ENCODE measurements at places on chromosomes 1 and 21. TPM values are rescaled to one million over a fixed set of nuclear protein-coding genes. Genes with fewer than 3 reads are reported as not detected.
A peak's percentile ranks its signal among the peaks of the same experiment; 100 is the strongest.

The RHD gene
- total RNA-seq, result not detected

GRCh38 chr1:31348449-31348848, 24.4 kb downstream of the FABP3 start:
- H3K27me3 ChIP-seq, result no peaks in the 10 kb centered on the region
- no peak overlapping the region for H3K27ac ChIP-seq
- no peak overlapping the region for H3K4me3 ChIP-seq
- H3K4me1 ChIP-seq, result no peaks in the 10 kb centered on the region
- DNase-seq, result peak; percentile 57

DNA sequence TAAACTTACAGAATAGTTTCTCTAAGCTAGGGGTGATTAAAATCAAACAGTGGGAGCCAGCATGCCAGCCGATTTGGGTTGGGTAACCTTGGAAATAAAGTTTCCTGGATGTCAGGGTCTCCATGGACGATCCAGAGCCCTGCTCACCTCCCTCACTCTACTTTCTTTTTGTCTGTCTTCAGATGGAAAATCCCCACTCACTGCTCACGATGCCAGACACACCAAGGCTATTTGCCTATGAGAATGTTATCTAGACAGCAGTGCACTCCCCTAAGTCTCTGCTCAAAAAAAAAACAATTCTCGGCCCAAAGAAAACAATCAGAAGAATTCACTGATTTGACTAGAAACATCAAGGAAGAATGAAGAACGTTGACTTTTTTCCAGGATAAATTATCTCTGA, 13.9 kb downstream of the SLAMF7 start:
- no peak overlapping the region for H3K4me3 ChIP-seq
- H3K36me3 ChIP-seq, result no peaks in the 10 kb centered on the region
- no peak overlapping the region for H3K27ac ChIP-seq
- no peaks in the 10 kb centered on the region for H3K27me3 ChIP-seq
- no peaks in the 10 kb centered on the region for H3K4me1 ChIP-seq

DNA sequence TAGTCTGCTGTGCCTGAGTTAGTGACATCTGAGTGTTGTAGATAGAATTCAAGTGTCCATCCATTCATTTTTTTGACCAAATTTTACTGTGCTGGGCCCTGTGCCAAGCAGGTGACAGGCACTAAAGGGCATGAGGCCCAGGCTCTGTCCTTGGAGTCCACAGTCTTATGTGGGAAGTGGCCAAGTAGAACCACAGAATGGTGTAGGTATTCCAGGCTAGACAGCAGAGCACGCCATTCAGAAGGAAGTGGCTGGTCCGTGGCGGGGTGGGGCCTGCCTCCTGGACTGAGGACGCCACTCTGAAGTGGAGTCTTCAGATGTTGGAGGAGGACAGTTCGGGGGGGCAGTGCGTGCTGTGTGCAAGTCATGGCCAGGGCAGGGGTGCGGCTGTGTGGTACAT, 68.9 kb upstream of the ACTL8 start:
- H3K4me3 ChIP-seq, result no peak overlapping the region
- H3K27me3 ChIP-seq, result no peaks in the 10 kb centered on the region
- H3K36me3 ChIP-seq, result peaks cover 15% of the 10 kb centered on the region
- H3K4me1 ChIP-seq, result no peaks in the 10 kb centered on the region
- H3K27ac ChIP-seq, result no peak overlapping the region

- DNase-seq, result no peak
- H3K27me3 ChIP-seq, result no peaks in the 10 kb centered on the region
- no peaks in the 10 kb centered on the region for H3K36me3 ChIP-seq
- H3K4me1 ChIP-seq, result no peaks in the 10 kb centered on the region
Measured at GRCh38 chr1:222181191-222181590, 366.7 kb downstream of the HHIPL2 start.

Measured in osteoblast (primary cell).